ENCODE measurements at places on chromosomes 3 and 15. TPM values are rescaled to one million over a fixed set of nuclear protein-coding genes. Genes with fewer than 3 reads are reported as not detected.

KAT2B gene
- 9.7 TPM for total RNA-seq

CEMIP gene
- 131 TPM for total RNA-seq

CHRNA5 gene
- total RNA-seq = 0.64 TPM

HDGFL3 gene
- 23.7 TPM for total RNA-seq
